ENCODE measurements at places on chromosomes 3 and 15.

GRCh38 chr3:142952272-142953193 lies 10.9 kb downstream of the PAQR9 start:
- DNase-seq = no peak

GRCh38 chr3:72629191-72629631 lies 219.0 kb downstream of the SHQ1 start:
- DNase-seq = no peak

DNA sequence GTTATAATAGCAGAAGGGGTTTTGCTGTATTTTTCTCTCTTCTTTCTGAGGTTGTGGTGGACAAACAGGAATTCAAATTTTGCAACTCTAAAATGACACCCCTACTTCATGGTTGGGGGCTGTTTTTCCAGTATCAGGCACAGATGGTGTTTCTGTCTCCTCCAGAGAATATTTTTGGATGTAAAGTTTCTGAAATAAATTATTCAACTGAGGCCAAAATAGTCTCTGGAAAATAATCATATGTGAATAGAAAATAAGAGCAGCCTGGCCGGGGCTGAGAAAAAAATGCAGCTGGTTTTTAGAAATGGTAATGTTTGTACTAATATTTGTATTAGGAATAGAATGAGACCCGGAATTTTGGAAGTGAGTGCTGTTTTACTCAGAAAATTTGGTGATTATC lies 121.3 kb upstream of the ADAMTS9 start:
- DNase-seq = no peak

- DNase-seq = no peak
Observed at GRCh38 chr3:39109086-39109485, 1.6 kb downstream of the TTC21A start.
